Ureter (tissue), 1 donor: ENCODE measurements at places on chromosomes 4 and X.

GRCh38 chr4:145824463-145824862 is 114.2 kb downstream of the ZNF827 start:
- no peak for DNase-seq

GRCh38 chr4:139809757-139810140 is 144.1 kb downstream of the MGST2 start:
- no peak for DNase-seq

- DNase-seq = no peak
Measured at GRCh38 chr4:94419956-94420355, 31.8 kb upstream of the PDLIM5 start.

DNA sequence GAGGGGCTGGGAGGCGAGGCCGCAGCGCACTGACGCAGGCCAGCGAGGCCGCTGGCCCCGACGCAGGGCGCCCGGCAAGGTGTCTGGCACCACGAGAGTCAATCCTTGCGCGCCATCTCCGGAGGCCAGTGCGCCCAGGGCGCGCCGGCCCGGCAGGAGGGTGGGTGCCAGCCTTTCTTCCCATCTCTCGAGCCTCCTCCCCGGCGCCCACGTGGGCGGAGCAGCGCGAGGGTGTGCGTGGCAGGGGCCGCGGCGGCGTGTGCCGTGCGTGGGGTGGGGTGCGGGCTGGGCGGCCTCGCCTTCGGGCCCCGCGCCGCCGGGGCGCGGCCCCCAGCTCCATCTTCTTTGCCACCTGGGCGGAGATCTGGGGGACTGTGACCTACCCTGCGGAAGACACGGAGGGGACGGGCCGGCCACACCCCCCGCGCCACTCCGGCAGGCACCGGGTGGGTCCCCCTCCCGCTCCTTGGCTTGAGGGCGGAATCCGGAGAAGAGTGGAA is 877 bp downstream of the JAKMIP1 start:
- DNase-seq = no peak

GRCh38 chr4:150127757-150128156 is 49.5 kb downstream of the DCLK2 start:
- no peak for DNase-seq

DNA sequence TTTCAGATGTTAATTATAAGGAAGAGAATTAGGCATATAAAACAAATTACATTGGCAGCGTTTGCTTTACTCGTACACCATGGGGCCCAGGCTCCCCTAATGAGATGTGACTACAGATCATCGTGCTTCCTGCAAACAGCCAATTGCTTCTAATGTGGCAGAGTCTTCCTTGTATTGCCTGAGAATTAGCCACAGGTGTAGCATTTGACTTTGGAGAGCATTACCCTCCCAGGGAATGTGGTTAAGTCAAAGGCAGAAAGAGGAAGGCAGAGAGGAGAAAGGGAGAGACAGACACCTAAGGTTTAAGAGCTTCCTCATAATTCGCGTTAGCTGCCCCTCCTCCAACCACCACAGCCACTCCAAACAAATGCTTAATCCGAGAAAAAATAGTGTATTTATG is 97.0 kb downstream of the MID1IP1 start:
- DNase-seq = no peak

GRCh38 chr4:142350871-142351270 is 495.2 kb downstream of the INPP4B start:
- peak; percentile 46 for DNase-seq

DNA sequence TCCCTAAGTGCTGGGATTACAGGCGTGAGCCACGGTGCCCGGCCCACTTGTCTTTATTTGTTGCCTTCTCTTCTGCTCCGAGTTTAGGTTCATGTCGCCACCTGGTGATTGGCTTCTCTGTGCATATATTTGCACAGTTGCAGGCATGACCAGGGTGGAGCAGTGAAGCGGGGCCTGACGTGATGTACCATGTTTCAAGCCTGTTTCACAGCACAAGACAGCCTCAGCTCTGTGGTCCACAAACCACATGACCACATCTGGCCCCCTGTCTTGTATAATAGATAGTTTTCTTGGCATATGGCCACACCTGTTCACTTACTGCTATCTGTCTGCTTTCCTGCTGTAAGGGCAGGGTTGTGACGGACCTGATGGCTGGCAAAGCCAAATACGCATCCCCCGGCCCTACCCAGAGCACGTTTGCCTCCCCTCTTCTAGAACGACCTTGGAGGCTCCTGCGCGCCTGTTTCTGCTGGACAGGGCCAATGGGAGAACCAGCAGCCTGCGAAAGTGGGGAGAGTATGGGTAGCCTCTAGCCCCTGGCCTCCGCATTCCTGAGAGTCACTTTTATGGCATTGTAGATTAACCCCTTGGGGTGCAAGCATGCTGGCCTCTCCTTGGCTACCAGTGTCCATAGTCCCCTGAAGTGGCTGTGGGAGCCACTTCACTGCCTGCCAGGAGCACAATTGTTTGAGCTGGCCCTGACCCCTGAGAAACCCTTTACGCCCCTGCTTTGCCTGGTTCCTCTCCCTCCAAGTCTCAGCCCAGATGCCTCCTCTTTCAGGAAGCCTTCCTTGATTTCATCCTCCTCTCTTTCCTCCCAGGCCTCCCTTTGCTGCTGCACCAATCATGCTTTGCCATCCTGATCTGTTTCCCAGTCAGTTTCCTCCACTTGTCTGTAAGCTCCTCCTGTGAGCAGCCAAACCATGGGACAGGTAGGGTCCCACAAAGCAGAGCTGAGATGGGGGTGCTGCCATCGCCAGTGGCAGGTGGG is 6.0 kb upstream of the SH3TC1 start:
- peak; percentile 78 for DNase-seq

DNA sequence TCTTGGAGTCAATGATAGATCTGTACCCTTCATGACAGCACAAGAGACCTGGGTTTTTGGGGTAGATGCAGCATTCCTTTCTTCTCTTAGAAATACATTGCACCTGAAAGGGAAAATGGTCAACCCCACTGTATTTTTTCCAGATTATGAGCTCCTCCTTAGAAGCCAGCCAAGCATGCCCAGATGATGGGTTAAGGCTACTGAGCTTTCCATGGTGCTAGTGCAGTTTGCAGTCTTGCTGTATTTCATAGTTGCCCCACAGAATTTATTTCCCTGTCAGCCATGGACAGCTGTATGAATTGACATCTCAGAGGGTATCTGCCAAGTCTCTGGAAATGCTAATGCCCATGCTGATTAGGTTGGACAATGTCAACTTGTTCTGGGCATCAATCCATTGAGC is 73.7 kb upstream of the H2AZ1 start:
- no peak for DNase-seq

DNA sequence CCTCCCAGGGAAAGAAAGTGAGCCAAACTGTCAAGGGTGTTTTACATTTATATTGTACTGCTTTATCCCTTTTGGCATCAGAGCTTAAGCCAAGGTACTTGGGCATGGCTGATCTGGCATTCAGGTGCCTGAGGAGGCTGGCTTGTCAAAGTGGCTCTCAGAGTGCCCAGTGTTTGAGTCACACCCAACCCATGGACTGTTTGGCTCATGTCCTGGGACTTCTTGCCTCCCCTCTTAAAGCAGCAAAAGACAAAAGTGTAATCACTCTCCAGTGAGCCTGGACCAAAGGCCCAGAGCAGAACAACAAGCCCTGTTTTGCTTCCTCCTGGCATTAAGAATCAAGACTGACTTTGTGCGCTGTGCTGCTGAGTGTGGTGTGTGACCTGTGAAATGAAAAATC is 311.7 kb upstream of the TAPT1 start:
- no peak for DNase-seq

DNA sequence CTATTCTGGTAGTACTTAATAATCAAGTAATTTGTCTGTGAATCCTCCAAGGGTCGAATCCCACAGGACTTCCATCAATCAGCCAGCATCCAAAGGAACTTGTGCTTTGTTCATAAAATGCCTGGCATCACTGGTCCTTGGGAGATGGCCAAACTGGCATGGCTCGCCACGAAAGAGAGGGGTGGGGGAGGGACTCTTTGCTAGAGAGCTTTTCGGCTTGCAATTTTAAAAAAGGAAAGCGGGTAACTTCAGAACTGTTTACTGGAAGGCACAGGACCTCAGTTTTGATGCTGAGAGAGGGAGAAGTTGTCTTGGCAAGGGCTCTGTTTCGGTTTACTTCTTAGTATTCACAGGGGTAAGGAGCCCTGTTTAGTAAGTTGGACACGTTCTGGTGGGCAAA is 79.4 kb upstream of the FHL1 start:
- DNase-seq = no peak

DNA sequence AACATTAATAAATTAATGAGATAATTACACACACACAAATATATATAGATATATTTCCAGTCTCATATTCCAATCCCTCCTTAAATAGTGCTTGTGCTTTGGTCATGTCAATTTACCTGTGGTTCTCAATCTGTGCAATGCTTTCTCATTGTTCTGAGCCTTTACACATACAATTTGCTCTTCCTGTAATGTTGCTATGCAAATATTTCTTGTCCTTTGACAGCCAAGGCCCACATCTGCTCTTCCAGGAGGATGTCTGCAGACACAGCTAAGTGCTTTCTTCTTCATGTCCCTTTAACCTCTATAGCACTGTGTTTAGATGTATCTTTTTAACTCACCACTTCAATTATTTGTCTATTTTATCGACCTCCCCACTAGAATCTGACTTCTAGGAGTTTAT is 67.3 kb upstream of the RAPGEF2 start:
- no peak for DNase-seq

DNA sequence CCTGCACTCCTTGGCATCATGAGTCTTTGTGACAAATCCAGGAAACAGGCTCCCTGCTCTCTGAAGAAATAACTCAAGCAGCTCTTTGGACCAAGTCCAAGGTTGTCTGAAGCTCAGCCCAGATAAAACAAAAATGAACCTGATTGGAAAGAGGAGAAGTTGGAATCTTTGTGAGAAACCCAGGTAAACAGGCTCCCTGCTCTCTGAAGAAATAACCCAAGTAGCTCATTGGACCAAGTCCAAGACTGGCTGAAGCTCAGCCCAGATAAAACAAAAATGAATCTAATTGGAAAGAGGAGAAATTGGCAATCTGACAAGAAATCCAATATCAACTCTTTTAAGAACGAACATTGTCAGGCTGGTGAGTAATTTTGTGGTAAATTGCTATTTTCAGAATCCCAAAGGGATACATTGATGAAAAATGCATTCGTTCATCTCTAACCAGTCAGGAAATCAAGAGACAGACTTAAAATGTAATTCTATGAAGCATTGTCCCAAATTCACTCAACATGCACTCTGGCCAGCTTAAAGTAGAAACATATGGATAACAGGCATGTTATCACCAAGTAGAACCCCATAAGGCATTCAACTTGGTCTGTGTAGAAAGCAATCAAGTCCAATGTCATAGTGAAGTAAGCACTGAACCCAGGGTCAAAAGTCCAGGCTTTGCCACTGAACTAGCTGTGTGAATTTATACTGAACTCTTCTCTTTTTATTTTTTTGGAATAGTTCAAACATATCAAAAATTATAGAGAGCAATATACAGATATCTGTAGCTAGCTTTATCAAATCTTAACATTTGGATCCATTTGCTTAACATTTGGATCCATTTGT is 16.8 kb upstream of the NFXL1 start:
- DNase-seq = no peak

- DNase-seq = no peak
Measured at GRCh38 chr4:73486497-73486896, 5.0 kb downstream of the AFM start.

GRCh38 chr4:2574009-2574408 is 37.6 kb downstream of the FAM193A start:
- DNase-seq = no peak

DNA sequence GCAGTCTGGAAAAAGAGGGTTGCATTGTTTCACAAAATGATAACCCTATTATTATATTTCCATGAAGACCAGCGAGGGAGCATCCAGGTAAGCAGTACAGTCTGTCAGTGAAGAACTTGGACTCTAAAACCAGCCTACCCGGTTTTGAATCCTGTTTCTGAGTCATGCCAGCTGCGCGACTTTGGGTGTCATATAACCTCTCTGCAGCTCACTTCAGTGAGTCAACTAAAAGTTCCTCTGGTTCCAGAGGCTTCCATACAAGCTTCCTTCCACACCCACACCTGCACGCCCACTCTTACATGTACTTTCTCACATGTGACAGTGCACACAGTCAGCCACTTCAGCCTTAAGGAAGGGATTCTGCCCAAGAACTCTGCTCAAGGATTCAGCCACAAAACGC is 49.8 kb upstream of the PRPS2 start:
- peak; percentile 46 for DNase-seq

DNA sequence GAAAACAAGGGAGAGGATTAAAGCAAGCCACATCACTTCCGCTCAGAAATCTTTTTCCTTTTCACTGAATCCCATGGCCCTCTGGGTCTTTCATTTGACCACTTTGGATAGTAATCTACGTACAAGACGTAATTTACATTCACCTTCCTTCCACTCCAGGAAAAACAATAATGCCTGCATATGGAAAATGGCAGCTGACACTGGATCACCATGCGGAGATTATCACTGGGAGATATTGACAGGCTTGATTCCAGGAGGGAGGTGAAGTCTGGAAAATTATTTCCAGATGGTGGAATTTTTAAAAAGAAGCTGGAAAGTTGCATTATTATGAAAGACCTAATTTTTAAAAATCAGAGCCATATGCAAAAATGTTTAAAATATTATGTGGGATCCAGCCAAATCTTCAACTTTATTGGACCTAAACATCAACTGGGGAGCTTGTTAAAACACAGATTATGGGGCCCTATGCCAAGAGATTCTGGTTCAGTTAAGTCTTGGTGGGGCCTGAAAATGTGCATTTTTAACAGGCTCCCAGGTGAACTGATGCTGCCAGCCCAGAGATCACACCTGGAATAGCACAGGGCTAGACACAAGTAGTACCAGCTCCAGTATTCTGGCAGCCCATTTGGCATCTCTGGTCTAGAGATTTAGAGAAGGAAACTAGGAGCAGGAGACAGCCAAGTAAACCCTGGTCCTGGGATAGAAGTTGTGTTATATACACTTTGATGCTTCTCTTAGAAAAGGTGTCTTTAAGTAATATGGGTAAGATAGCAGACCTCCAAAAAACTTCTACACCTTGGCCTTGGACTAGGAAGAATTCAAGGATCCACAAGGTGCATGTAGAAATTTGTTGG is 290.3 kb upstream of the LDB2 start:
- DNase-seq = no peak

DNA sequence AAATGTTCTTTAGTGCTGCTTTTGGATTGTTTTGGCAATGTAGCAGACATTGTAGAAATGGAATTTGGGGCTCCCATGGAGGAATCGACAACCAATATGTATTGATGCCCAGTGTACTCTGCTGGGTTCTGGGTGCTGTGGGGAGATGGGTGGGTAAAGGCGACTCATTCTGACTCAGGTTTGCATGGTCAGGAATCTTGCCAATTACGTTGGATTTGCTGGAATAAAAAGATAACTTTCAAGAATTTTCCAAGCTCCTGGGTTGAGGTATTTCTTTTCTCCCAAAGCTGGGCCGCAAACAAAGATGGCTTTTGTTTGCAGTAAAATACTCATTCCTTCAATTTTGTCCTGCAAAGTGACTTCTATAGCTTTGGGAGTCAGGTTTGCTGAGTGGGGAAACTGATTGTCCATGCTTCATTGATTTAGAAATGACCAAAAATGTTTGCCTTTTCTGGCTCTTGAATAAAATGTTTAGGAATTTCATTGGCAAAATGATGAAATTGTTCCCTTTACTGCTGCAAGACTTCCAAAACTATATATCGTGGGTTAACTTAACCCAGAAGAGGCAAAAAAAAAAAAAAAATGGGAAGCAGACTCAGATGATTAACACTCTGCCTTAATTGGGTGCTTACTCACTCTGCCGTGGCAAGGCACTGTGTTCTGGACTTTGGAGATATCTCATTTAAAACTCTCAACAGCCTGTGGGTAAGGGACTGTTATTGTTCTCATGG is 57.0 kb downstream of the RTL9 start:
- no peak for DNase-seq

GRCh38 chr4:85165808-85166207 is 199.3 kb upstream of the WDFY3 start:
- no peak for DNase-seq
